ENCODE measurements at places on chromosomes 4 and X. TPM values are rescaled to one million over a fixed set of nuclear protein-coding genes. Genes with fewer than 3 reads are reported as not detected.
A peak's percentile ranks its signal among the peaks of the same experiment; 100 is the strongest.

Gene RRH
- 0.11 TPM for polyA plus RNA-seq

Gene GK
- 1.6 TPM for polyA plus RNA-seq

Gene CLNK
- not detected for polyA plus RNA-seq

Gene ALB
- polyA plus RNA-seq: not detected

Gene PPP1R2C
- polyA plus RNA-seq: not detected

DNA sequence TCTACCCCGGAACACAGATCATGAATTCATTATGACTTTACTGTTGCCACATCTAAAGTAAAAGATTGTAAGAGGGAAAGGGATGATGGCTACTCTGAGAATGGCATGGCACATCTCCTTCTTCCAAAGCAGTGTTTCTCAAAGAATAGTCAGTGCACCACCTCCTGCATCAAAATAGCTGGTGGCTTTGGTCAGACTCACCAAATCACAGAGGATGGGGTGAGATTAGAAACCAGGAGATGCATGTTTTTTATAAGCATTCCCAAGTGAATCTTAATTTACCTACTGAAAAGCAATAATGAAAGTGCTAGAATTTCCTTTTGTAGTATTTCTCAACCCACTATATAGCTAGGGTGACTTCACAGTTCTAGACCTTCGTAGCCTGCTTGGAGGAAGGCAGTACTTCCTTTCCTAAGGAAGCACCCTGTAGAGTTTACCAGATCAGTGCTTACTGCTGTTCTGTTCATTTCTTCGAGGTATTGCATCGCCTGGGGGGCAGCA is 340.8 kb upstream of the KLF3 start:
- DNase-seq: no peak
- H3K4me1 ChIP-seq: peaks cover 14% of the 10 kb centered on the region
- H3K27ac ChIP-seq: no peak overlapping the region
- H3K27me3 ChIP-seq: no peaks in the 10 kb centered on the region
- no peak overlapping the region for H3K4me3 ChIP-seq

- no peaks in the 10 kb centered on the region for H3K4me1 ChIP-seq
- no peak for DNase-seq
- H3K4me3 ChIP-seq: no peak overlapping the region
- no peaks in the 10 kb centered on the region for H3K36me3 ChIP-seq
Observed at GRCh38 chr4:24772061-24772705, 23.2 kb upstream of the SOD3 start.

- no peaks in the 10 kb centered on the region for H3K36me3 ChIP-seq
- DNase-seq: peak; percentile 61
- peaks cover 56% of the 10 kb centered on the region for H3K4me1 ChIP-seq
- H3K4me3 ChIP-seq: no peak overlapping the region
- H3K27me3 ChIP-seq: no peaks in the 10 kb centered on the region
Observed at GRCh38 chrX:151985955-151986354, 11.5 kb upstream of the GABRE start.

DNA sequence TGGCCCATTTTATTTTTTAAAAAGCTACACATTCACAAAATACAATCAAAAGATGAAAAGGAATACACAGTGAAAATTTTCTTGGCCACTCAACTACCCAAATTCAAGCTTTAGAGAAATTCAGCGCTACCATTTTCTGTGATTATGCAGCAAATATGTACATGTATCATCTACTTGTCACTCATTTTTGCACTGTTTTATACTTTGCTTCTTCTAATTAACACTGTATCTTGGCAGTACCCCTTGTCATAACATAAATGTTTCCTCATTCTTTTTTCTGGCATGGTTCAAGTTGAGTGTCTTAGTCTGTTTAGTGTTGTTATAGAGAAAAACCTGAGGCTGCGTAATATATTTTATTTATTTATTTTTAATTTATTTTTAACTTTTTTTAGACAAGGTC is 15.7 kb upstream of the PPID start:
- DNase-seq: no peak
- no peaks in the 10 kb centered on the region for H3K4me1 ChIP-seq
- H3K27me3 ChIP-seq: peaks cover 3% of the 10 kb centered on the region
- no peak overlapping the region for H3K4me3 ChIP-seq

DNA sequence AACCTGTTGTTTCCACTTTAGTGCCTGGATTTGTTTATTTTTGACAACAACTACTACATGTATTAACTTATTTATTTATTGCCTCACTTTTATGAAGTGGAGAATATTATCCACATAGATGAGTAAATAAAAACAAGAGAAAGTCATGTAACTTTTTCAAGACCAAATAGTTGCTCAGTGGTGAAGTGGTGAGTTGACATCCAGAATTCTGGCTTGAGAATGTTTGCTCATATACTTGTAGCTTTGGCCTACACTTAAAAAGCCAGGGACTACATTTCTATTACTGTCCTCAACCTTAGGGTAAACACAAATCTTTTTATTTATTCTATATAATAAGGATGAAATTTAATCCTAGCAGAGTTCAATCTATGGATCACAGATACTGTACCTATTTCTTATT is 47.7 kb upstream of the GALNTL6 start:
- no peak overlapping the region for H3K27ac ChIP-seq
- H3K27me3 ChIP-seq: no peaks in the 10 kb centered on the region
- no peak for DNase-seq
- H3K4me3 ChIP-seq: no peak overlapping the region
- H3K36me3 ChIP-seq: no peaks in the 10 kb centered on the region
- H3K4me1 ChIP-seq: no peaks in the 10 kb centered on the region

DNA sequence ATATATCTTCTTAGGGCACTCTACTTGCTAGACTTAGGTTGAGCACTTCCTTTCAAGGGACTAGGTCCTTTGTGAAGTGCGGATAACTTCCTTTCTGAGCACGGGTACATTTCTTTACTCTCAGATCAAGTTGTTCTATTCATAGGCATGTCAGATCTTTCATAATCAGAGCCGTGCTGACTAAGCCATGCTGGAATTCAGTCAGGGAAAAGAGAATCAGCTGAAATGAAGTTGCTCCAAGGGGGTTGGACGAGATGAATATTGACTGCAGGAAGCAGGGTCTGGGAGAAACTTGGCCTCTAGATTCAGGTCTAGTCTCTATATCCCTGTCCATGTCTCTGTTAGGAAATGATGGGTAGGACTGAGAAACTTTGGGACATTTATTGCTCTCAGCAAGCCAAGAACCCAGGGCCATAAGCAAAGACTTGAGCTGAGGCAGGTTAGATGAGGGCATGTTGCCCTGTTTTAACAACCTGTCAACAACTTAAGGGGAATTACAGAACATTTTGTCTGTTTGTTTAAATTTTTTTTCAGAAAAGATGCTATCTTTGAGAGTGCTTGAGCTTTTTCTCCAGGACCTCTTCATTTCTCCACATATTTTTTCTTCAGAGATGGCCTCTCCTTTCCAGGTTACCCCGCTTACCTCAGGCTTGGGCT is 28.3 kb downstream of the AREG start:
- no peaks in the 10 kb centered on the region for H3K36me3 ChIP-seq
- H3K27ac ChIP-seq: peak overlapping the region; percentile 42
- peak; percentile 84 for DNase-seq
- H3K4me3 ChIP-seq: no peak overlapping the region
- no peaks in the 10 kb centered on the region for H3K27me3 ChIP-seq

GRCh38 chr4:8843597-8843996 is 28.0 kb downstream of the HMX1 start:
- H3K27ac ChIP-seq: no peak overlapping the region
- no peak overlapping the region for H3K4me3 ChIP-seq

- no peak for DNase-seq
- H3K27me3 ChIP-seq: no peaks in the 10 kb centered on the region
- no peaks in the 10 kb centered on the region for H3K36me3 ChIP-seq
Observed at GRCh38 chrX:79477691-79478090, 110.6 kb upstream of the ITM2A start.

GRCh38 chr4:78468272-78468671 is 83.3 kb upstream of the ANXA3 start:
- H3K27me3 ChIP-seq: no peaks in the 10 kb centered on the region
- no peak overlapping the region for H3K4me3 ChIP-seq
- H3K36me3 ChIP-seq: no peaks in the 10 kb centered on the region
- no peak for DNase-seq
- no peak overlapping the region for H3K27ac ChIP-seq

GRCh38 chr4:26124753-26125321 is 196.0 kb upstream of the RBPJ start:
- H3K4me3 ChIP-seq: no peak overlapping the region
- no peak overlapping the region for H3K27ac ChIP-seq
- no peaks in the 10 kb centered on the region for H3K4me1 ChIP-seq
- no peak for DNase-seq
- no peaks in the 10 kb centered on the region for H3K27me3 ChIP-seq

DNA sequence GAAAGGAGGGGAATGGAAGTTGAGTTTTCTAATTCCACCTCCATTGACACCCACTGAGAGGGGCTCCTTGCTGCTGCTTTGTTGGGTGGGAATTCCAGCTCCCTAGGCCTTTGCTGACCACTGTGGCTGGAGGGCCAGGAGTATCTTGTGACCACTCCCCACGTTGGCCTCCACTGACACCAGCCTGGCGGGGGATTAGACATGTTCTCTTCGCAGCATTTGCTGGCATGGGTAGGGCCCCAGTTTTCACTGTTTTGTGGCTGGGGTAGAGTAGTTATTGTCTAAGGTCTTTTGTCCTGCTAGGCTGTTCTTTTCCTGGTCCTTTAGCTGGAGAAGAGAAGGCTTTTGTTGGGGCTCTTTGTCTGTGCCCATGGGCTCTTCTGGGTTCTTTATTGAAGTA is 116.7 kb downstream of the CDKL5 start:
- no peak overlapping the region for H3K27ac ChIP-seq
- no peak for DNase-seq
- H3K4me1 ChIP-seq: no peaks in the 10 kb centered on the region
- no peaks in the 10 kb centered on the region for H3K27me3 ChIP-seq
- no peak overlapping the region for H3K4me3 ChIP-seq

- peaks cover 5% of the 10 kb centered on the region for H3K36me3 ChIP-seq
- peak; percentile 17 for DNase-seq
- no peak overlapping the region for H3K4me3 ChIP-seq
- H3K27me3 ChIP-seq: no peaks in the 10 kb centered on the region
- H3K27ac ChIP-seq: no peak overlapping the region
- H3K4me1 ChIP-seq: peaks cover 9% of the 10 kb centered on the region
Observed at GRCh38 chr4:73127839-73128453, 58.4 kb upstream of the COX18 start.

DNA sequence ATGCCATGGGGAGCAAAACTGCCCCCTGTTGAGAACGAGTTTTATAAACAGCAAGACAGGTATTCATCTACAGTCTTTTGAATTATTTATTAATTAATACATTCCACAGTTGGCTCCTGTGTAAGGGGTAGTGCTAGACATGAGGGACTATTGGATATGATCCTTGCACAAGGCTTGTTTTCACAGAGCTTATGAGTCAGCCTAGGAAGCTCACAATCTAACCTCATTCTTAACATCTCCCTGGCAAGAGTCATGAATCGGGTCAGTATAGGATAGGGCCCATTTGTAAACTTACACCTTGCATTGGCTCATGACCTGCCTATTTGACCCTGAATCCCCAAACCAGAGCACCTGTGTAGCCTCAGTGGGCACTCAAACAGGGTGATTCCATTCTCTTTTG is 209.1 kb upstream of the HCCS start:
- peaks cover 6% of the 10 kb centered on the region for H3K4me1 ChIP-seq
- H3K4me3 ChIP-seq: no peak overlapping the region
- DNase-seq: peak; percentile 1
- no peaks in the 10 kb centered on the region for H3K27me3 ChIP-seq

DNA sequence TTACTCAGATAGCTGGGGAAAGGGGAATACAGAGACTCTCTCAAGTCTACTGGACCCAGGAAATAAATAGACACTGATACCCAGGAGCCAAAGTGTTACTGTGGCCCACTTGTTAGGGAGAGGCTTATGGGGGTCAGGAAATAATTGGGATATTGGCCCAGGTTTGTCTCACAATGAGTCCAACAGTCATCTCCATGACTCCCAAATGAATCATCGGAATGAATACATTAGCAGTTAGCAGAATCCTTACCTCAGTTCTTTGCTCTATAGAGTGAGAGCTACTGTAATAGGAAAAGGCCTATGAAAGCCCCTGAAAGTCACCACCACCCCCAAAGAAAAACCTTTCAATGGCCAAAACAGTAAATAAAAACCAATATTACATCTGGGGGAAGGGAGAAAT is 42.4 kb upstream of the ARHGEF6 start:
- no peaks in the 10 kb centered on the region for H3K4me1 ChIP-seq
- no peak overlapping the region for H3K27ac ChIP-seq
- no peaks in the 10 kb centered on the region for H3K27me3 ChIP-seq
- H3K36me3 ChIP-seq: no peaks in the 10 kb centered on the region
- no peak overlapping the region for H3K4me3 ChIP-seq
- DNase-seq: no peak

- no peaks in the 10 kb centered on the region for H3K4me1 ChIP-seq
- H3K27ac ChIP-seq: no peak overlapping the region
- no peaks in the 10 kb centered on the region for H3K36me3 ChIP-seq
- H3K27me3 ChIP-seq: peaks cover 27% of the 10 kb centered on the region
Observed at GRCh38 chrX:17376431-17377077, 1.6 kb downstream of the NHS start.

DNA sequence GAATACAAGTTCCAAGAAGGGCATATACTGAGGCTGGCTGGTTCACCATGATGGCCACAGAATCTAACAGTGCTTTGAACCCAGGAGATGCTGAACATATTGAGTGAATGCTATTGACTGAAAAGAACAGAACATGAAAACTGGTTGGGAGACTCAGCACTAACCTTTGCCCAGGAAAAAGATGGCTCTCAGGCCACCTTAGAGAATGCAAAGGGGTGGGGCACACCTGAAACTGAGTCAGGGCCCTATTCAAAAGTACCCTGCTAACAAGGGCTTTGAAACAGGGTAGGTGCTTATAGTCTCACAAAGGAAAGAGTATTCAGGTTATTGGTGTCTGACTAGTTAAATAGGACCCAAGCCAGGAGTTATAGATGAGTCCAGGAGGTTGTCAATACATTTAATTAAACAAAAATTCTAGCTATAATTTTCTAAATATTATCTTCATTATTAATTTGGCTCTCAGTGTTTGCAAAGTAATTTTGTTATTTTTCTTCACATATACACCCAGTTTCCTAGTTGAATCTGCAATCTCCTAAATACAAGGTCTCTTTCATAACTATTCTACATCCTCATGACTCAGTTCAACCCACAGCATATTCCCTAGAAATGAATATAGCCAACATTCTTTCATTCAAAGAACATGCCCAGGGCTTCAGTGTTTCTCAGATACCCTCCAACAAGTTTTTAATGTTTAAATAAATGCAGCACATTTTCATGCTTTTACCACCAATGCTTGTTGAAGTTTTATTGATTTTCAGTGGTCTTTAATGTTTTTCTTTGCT is 144.2 kb upstream of the RAPGEF2 start:
- no peak overlapping the region for H3K4me3 ChIP-seq
- H3K27ac ChIP-seq: no peak overlapping the region
- no peaks in the 10 kb centered on the region for H3K27me3 ChIP-seq
- H3K36me3 ChIP-seq: no peaks in the 10 kb centered on the region
- DNase-seq: no peak

DNA sequence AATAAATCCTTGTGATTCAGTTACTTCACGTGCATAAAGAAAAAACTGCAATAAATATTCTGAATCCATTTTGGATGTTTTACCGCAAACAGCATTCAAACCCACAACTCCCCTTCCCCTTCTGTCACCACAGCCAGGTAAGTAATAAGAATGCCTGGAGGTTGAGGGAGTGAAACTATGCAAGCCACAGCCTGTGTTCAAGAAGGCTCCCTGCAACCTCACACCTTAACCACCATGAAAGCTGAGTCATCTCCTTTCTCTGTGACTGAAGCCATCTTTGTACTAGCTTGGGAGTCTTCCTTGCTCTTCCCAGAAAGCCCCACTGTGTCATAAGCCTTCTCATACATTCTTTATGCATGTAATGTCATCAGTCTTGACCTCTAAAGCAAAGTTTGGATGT is 297.0 kb upstream of the PUDP start:
- H3K4me1 ChIP-seq: no peaks in the 10 kb centered on the region
- no peak overlapping the region for H3K27ac ChIP-seq
- no peak overlapping the region for H3K4me3 ChIP-seq
- no peaks in the 10 kb centered on the region for H3K27me3 ChIP-seq
- DNase-seq: no peak

All from endothelial cell of umbilical vein (primary cell).